Activated T-cell treated with anti-CD3 and anti-CD28 coated beads, Interleukin-2, amount 50 U/mL, for 72 hours (primary cell): ENCODE measurements at places on chromosomes 5 and 9.

- no peak for DNase-seq
- no peaks in the 10 kb centered on the region for H3K27me3 ChIP-seq
- no peak overlapping the region for H3K27ac ChIP-seq
- peaks cover 65% of the 10 kb centered on the region for H3K4me1 ChIP-seq
- peaks cover 10% of the 10 kb centered on the region for H3K36me3 ChIP-seq
Measured at GRCh38 chr5:111095982-111096381, 3.8 kb downstream of the WDR36 start.

DNA sequence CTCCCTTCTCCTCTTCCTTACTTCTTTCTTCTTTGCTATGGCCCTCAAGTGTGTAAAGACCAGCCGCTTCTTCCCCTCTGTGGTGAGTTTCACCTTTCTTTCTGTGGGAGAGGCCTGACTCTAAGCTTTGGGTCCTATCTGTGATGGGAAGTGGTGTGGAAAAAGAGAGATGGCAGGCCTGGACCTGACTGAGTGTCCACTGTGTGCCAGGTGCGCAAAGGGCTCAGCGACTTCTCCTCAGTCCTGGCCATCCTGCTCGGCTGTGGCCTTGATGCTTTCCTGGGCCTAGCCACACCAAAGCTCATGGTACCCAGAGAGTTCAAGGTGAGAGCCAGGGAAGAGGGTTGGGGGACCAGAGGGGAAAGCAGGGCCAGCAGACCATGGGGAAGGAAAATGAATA is 5.9 kb downstream of the SLC4A9 start:
- no peak overlapping the region for H3K4me3 ChIP-seq
- H3K27ac ChIP-seq = no peak overlapping the region
- H3K27me3 ChIP-seq = no peaks in the 10 kb centered on the region
- no peaks in the 10 kb centered on the region for H3K36me3 ChIP-seq
- DNase-seq = no peak

DNA sequence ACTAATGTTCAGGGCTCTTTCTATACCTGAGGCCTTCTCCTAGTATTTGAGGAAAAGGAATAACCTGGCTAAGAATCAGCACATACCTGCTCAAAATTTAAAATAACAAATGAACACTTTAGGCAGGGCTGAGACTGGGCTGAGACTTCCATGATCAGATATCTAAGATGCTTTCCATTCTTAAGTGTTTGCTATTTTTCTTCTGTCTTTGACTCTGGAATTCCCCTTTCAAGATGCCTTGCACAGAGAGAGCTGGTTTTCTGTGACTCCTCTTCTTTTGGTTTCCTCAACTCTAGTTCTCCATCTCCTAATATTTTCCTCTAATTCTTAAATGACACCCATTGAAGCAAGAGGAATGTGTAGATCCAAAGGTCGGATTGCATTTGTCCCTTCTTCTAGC is 61.1 kb downstream of the DPYSL3 start:
- peaks cover 52% of the 10 kb centered on the region for H3K27me3 ChIP-seq
- H3K4me1 ChIP-seq = peaks cover 7% of the 10 kb centered on the region
- H3K27ac ChIP-seq = no peak overlapping the region
- peaks cover 1% of the 10 kb centered on the region for H3K36me3 ChIP-seq
- H3K4me3 ChIP-seq = no peak overlapping the region

DNA sequence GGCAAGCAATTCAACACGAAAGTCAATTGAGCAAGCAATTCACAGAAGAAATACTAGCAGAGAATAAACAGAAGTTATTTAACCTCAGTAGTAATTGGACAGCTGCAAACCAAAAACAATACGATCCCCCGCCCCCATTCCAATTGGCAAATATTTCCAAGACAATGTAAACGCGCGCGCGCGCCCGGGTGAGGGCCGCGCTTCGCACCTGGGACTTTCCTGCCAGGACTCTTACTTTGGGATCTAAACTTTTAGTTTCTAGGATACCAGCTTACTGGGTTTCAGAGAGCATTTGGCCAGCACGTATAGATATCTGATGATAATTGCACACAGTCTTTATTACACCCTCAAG is 8.6 kb downstream of the RUFY1 start:
- no peak for DNase-seq
- H3K27me3 ChIP-seq = no peaks in the 10 kb centered on the region
- H3K4me3 ChIP-seq = peak overlapping the region; percentile 86

GRCh38 chr5:178234121-178234749 is 1.6 kb upstream of the PHYKPL start:
- peaks cover 67% of the 10 kb centered on the region for H3K4me1 ChIP-seq
- no peaks in the 10 kb centered on the region for H3K27me3 ChIP-seq
- no peak for DNase-seq
- H3K27ac ChIP-seq = no peak overlapping the region
- peaks cover 10% of the 10 kb centered on the region for H3K36me3 ChIP-seq

DNA sequence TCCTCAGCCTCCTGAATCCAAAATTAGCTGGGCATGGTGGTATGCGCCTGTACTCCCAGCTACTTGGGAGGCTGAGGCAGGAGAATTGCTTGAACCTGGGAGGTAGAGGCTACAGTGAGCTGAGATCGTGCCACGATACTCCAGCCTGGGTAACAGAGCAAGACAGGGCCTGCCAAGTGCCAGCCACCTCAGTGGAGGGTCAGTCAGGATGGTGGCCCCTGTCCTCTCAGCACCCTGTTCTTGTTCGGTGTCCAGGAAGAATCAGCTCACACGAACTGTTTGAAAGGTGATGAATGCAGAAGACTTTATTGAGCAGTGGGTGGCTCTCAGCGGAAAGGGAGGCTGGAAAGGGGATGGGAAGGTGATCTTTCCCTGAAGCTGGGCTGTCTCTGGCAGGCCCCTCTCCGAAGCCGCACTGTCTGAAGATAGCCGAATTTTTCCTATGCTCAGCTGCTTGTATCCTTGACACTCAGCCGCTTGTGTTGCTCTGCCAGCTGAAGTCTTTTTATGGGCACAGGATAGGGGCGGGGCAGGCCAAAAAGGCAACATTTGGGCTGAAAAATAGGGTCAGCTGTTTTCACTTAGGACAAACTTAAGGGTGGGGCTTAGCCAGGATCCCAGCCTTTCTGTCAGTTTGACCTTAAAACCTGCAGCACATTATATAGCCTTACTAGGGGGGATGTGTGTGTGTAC is 50.9 kb downstream of the UBE2R2 start:
- peaks cover 1% of the 10 kb centered on the region for H3K36me3 ChIP-seq
- H3K27me3 ChIP-seq = no peaks in the 10 kb centered on the region
- peaks cover 21% of the 10 kb centered on the region for H3K4me1 ChIP-seq
- H3K27ac ChIP-seq = no peak overlapping the region
- H3K4me3 ChIP-seq = no peak overlapping the region

DNA sequence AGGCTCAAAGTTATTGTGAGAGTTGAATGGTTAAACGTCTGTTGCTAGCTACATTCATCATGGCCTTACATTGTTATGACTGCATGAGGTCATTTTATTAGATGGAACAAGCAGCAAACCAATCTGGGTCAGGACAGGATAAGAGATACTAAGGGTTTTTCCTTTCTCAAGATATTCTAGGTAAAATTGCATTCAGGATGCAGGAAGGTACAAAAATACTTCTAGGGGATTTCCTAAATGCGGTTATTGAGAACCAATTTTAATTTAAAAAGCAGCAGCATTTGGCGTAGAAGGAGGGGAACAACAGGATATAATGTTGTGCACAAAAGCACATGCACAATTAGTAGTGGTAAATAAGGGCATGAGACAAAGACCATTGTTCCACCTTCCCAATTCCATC is 39.2 kb upstream of the LURAP1L start:
- H3K4me3 ChIP-seq = no peak overlapping the region
- H3K27ac ChIP-seq = no peak overlapping the region
- H3K27me3 ChIP-seq = no peaks in the 10 kb centered on the region
- no peak for DNase-seq
- no peaks in the 10 kb centered on the region for H3K4me1 ChIP-seq

- no peak overlapping the region for H3K27ac ChIP-seq
- H3K4me3 ChIP-seq = peak overlapping the region; percentile 83
- peaks cover 66% of the 10 kb centered on the region for H3K27me3 ChIP-seq
- H3K4me1 ChIP-seq = peaks cover 17% of the 10 kb centered on the region
- DNase-seq = peak; percentile 37
Measured at GRCh38 chr9:88076286-88077070, 61.8 kb downstream of the SPATA31C2 start.

DNA sequence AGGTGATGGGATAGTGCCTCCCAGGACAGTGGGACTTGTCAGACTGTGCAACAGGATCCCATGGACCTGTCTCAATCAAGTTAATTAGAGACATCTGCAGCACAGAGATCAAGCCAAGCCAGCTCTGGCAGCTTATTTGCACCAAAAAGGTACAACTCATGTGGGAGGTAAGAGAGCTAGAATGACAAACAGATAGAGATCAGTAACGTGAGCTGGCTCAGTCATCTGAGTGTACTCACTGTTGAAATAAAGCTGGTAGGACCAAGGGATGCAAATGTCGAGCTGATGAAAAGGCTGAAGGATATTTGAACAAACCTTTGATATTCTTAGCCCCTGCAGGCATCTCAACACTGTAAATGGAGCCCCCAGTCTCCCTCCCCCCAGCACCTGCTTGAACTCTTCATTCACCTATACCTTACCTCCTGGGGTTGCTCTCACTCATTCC is 198.1 kb downstream of the EFNA5 start:
- H3K4me3 ChIP-seq = no peak overlapping the region
- H3K4me1 ChIP-seq = peaks cover 7% of the 10 kb centered on the region
- no peaks in the 10 kb centered on the region for H3K27me3 ChIP-seq
- no peak for DNase-seq
- no peak overlapping the region for H3K27ac ChIP-seq

DNA sequence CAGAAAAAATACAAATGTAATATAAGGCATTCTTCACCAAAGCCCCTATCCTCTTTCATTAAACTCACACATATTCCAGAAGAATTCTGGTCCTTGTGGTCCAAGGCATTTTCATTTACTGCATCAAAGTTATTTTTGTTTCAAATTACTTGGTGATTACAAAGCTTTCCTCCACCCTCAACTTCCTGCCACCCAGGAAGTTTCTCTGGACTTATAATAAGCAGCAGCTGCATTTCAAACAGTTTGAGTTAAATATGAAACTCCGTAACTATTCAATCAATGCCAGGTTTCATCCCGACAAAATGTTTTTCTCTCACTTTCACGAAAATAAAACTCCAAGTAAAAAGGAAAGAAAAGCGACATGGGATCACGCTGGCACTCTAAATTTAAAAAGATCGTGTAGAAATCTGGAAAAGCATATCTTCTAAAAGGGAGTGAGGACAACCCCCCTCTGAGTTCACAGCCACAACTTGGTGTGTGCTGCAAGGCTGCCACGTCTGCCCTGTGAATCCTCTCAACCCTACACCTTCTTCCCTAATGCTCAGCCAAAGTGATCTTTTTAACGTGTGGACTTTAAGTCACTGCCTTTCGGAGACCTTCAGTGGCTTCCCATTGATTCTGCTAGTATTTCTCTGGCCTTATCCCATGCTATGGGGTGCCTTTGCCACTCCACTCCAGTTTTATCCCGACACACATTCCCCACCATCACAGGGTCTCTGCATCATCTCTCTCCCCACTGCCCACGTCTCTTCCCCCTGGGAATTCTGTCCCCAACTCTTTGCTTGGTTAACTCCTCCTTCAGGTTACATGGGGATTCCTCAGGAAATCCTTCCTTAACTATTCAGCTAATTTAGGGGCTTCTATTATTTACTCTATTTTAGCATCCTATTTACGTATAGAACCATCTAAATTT is 91.1 kb upstream of the CER1 start:
- peaks cover 8% of the 10 kb centered on the region for H3K27me3 ChIP-seq
- H3K27ac ChIP-seq = no peak overlapping the region
- peaks cover 1% of the 10 kb centered on the region for H3K36me3 ChIP-seq
